Renal cortex interstitium (tissue), 15 donors: ENCODE measurements at places on chromosomes 6 and 20.

DNA sequence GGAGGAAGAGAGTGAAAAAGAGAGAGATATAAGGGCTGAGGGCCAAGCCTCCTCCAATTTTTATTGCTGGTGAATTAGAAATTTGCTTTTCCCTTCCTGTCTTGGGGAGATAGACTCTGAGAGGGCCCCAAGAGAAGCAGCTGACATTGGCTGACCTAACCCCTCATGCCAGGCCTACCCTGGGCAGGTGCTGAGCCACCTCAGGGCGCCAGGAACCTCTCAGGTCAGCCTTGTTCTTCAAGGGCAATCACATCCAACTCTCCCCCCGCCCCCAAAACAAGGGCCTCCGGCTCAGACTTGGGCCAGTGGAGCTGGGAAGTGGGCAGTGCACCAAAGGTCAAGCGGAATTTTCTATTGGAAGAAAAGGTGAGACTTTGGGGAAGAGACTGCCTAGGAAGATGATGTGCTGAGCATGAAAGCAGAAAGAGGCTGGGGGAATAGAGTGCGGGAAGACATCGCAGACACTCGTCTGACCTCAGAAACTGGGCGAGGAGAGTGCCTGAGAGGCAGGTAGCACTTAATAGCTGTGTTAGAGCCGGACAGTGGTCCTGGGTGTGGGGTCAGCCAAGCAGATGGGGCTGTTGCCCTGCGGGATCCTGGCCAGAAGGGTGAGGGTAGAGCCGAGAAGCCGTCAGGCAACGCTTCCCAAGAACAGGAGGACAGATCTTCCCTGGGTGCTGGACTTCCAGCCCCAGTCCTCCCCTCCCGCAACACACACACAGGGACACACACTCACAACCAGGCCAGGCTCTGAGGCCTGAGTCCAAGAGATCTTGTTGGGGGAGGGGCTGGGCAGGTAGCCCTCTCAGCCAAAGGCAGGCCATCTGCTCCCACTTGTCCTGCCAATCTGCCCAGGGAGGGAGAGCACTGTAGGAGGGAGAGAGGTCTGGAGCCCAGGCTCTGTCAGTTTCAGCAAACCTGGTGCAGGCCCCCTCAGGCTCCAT lies 3.7 kb upstream of the FASTKD5 start:
- no peak for DNase-seq

DNA sequence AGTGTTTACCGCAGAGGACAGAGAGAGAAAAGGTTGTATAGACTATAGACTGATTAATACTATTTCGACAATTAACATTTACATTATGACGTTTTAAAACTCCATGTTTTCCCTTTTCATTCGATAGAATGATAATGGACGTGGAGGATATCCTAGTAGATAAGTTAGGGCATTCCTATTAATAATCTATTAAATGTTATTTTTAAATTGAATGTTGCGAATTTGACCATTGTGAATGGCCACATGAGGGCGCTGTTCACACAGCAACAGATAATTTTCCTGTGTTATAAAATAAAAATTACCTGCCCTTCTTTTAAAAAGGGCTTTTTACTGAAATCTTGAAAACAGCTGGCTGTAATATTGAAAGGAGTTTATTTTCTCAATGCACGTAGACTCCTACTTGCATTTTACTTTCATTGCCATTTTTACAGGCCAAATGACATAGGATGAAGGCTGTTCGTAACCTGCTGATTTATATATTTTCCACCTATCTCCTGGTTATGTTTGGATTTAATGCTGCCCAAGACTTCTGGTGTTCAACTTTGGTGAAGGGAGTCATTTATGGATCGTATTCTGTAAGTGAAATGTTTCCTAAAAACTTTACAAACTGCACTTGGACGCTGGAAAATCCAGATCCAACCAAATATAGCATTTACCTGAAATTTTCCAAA lies 3.3 kb downstream of the ADGRB3 start:
- no peak for DNase-seq

DNA sequence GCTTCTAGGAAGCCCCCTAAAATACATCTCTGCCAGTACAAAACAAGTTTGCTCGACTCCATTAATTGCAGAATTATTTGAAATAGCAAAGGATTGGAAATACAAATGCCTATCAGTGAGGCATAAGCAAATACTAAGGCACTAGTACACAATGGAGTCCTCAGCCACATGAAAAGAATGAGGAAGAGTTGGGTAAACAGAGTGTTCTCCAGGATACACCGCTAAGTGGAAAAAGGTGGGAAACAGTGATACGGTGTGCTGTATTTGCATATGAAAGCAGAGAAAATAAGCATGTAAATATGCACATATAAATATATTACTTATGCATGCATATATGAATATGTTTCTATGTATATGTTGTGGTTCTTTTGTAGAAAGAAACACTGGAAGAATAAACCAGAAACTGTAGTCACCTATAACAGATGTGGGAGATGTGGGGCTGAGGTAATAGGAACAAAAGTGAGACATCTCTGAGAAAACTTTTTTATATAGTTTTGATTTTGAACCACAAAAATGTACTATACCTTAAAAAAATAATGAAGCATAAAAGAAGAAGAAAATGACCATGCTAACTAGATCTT lies 143.4 kb upstream of the MYLIP start:
- no peak for DNase-seq

DNA sequence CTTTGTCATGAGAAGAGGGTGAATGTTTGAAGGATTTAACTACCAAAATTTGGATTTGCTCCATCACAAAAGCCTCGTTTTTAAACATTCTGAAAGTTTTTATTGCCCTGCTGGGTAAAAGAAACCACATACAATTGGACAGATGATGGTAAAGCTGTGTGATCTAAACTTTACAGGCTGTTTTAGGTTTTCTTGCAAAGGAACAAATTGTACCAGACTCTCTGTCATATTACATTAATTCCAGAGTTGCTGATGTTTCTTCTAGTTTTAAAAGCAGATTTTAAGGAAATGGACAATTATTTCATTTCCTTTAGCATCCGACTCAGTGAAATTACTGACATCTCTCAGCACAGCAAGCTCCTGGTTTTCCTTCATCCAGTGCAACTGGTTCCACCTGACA lies 53.2 kb downstream of the CRYBG1 start:
- no peak for DNase-seq

- DNase-seq: no peak
Observed at GRCh38 chr6:21781128-21781527, 187.6 kb downstream of the SOX4 start.

DNA sequence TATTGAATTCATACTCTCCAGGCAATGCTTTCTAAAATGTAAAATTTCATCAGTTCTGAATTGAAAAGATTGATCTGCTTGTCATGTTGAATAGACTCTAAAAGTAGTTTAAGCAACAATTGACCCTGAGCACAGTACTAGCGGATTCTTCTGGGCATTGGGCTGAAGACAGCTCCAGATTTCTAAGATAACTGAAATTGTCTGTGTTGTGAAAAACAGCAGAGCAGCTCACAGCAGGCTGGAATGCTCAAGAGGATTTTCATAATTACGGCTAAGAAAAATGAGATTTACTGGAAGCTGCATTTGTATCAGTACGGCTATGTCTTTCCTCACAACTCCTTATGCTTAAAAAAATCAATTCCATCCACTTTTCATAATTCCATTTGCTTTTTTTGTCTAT lies 373.7 kb downstream of the HACE1 start:
- no peak for DNase-seq

GRCh38 chr20:59794555-59794954 lies 138.9 kb downstream of the SYCP2 start:
- DNase-seq: no peak

DNA sequence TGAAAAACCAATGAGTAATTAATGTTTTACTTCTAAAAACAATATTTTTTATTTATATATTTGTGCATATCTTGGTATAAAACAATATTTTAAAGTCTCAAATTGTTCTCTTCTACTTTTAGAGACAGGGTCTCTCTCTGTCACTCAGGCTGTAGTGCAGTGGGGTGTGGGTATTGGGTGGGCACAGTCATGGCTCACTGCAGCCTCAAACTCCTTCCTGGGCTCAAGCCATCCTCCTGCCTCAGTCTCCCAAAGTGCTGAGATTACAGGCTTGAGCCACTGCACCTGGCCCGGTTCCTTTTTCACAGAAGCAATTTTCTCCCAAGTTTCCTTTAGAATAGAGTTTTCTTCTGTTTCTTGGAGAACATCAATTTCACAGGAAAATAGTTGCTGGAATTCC lies 102.8 kb downstream of the TMEM242 start:
- no peak for DNase-seq

DNA sequence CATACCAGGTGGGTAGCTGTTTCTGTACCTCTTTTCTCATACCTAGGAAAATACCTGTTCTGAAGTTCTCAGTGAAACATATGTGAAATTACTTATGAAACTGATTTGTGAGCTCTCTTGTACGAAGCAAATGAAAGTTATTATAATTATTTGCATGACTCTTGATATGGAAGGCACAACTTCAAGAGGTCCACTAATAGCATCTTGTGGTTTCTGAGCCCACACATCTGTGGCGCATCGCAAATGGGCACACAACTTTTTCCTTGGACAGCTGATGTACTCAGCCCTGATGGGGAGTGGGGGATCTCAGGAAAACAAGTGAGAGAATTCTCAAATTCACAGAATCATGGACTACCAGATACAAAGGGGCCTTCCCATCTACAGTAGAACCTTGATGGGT lies 432.3 kb downstream of the CD83 start:
- DNase-seq: no peak

- DNase-seq: no peak
Observed at GRCh38 chr20:57589728-57590484, 29.0 kb downstream of the PCK1 start.

GRCh38 chr20:51508158-51508557 lies 34.4 kb downstream of the NFATC2 start:
- DNase-seq: no peak

GRCh38 chr20:36113566-36114250 lies 40.8 kb upstream of the EPB41L1 start:
- no peak for DNase-seq

GRCh38 chr6:43893073-43893472 lies 123.1 kb downstream of the VEGFA start:
- no peak for DNase-seq

- no peak for DNase-seq
Observed at GRCh38 chr20:50844430-50845100, 49.7 kb downstream of the BCAS4 start.

DNA sequence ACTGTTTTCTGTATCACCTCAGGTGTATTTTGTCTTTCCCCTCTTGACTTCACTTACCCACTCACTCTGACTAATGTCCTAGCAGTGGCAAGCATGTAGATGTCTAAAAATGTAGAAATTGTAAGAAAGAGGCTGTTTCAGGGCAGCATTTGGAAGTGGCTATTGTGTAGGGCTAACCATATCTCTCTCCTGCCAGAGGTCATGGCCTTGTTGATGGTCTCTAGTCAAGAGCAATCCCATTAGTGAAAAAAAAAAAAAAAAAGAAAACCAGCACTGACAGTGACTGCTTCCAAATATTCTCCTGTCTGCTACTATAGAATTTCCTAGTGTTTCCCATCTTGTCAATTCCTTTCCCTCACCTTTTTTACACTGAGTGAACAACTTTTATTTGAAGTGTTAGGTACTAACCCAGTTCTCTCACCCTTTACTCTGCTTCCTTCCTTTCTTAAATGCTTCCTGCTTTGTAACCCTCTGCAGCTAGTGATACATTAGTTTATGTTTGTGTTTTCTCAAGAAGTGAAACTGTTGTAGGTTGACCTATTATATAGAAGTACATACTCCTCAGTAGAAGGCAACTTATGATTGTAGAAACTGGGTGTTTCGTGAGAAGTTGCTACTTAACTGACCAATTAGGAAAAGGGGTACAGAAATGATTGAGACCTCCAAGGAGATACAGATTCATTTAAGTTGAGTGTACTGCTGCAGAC lies 174.1 kb upstream of the PTPRK start:
- no peak for DNase-seq

DNA sequence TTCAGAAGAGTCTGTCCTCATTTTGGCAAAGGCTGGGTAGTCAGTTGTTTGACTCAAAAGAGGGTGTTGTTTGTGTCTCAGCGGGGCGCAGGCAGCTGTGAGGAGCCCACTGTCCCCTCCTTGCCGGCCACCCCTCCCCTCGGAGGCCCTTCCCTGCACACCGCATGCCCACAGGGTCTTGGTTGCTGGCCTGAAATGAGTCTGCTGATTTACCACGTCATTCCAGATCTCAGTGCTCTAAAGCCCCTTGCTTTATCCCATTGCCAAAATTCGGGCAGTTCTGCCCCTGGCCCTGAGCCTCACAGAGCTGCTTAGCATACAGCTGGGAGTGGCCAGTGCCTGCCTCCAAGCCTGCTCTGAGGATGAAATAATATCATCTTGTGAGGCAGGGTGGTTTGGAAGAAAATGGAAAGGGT lies 220.7 kb downstream of the UST start:
- no peak for DNase-seq

DNA sequence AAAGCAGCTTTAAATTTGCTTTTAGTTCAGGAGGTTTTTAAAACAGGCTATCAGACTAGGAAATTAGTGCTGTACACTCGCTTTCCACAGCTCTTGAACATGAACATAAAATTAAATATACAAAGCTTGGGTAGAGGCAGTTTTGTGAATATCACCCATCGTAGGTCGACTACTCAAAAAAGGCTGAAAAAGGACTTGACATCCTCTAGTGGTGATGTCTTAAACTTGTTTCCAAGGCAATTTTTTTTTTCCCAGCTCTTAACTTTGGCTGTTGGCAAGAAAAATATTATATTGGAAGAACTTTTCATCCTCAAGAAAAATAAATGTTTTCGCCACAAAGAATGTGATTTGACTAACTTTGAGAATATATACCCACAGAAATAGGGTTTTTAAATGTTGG lies 2.9 kb downstream of the MAP7 start:
- DNase-seq: no peak

DNA sequence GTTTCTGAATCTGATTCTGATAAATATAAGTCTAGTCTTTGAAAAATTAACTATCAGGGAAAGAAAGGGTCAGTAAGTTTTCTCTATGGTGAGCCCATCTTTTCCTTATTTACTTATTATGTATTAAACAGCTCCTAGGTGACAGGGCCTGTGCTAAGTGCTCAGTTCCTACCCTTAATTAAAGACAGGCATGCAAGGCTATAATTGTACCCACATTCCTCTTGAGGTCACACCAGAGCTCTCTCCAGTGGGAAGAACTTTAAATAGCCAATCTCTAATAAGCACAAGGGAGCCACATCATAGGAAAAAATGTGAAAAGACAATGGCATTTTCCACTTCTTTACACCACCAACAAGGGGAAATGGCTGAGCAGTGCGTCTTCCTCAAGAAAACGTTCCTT lies 421.8 kb upstream of the SLC35B3 start:
- DNase-seq: no peak
